RPMI8226 (cell line): ENCODE measurements at places on chromosomes 2 and 18.

DNA sequence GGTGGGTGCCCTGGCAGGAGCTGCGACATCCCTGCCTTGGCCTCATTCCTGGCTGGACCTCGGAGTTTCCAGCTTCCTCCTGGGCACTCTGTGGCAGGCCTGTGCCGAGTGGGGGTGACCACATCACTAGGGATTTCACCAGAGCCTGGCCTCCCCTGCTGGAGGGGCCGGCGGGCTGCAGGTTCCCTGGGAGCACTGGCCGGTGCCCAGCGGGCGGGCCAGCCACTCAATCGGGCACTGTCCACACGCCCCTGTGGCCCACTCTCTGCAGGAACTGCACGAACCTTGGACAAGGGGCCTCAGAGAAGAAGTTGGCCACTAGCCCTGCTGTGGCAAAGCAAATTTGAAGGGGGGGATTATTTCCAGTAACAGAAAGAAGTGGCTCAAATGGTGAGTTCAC lies 110.7 kb upstream of the APCDD1 start:
- no peak for DNase-seq

GRCh38 chr2:43611987-43612894 lies 16.4 kb upstream of the THADA start:
- peak; percentile 74 for DNase-seq

- DNase-seq, result no peak
These were observed 52.3 kb downstream of the IMPA2 start for GRCh38 chr18:12033643-12034025.

- DNase-seq, result no peak
These were observed 288 bp upstream of the RDH14 start for GRCh38 chr2:18560797-18561085.

DNA sequence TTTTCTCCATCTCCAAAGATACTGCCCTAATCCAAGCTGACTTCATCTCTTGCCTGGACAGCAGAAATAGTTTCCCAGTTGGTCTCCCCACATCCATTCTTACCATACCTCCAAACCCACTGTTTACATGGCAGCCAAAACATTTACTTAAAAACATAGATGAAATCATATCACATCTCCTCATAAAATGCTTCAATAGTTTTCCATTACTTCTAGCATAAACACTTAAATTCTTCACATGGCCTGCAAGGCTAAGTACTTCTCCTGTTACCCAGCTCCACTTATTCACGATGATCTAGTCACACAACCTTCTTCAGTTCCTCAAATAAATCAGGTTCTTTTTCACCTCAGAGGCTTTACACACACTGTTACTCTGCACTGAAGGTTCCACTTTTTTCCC lies 185.8 kb upstream of the ACVR2A start:
- DNase-seq, result no peak

DNA sequence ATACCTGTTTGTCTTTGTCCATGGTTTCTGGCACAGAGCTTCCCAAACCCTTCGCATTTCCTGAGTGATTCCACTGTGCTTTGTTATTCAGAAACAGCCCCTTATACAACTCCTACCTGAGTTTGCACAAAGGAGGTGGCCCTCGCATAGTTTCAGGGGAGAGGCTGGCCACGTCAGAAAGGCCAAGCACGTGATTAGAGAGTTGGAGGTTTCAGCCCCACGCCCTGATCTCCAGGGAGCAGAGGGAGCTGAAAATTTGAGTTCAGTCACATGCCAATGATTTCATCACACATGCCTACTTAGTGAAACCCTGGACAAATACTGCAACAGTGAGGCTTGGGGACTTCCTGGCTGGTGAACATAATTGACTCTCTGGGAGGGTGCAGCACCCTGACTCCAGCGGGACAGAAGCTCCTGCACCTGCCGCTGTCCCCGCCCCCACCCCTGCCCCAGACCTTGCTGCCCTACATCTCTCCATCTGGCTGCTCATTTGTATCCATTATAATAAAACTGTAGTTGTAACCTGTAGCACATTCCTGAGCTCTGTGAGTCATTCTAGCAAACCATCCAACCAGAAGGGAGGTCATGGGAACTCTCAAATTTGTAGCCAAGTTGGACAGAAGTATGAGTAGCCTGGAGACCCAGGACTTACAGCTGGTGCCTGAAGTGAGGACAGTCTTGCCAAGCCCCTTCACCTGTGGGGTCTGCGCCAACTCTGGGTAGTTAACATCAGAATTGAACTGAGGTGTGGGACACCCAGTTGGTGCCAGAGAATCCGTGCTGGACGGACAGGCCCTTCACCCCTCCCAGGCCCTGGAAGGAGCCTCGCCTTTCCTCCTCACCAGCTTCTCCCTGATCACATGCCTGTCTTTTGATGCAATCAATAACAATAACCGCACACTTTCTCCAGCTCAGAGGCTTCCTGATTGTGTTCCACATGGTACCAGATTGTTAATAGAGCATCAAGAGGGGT lies 224.3 kb downstream of the ANAPC1 start:
- DNase-seq, result peak; percentile 91

DNA sequence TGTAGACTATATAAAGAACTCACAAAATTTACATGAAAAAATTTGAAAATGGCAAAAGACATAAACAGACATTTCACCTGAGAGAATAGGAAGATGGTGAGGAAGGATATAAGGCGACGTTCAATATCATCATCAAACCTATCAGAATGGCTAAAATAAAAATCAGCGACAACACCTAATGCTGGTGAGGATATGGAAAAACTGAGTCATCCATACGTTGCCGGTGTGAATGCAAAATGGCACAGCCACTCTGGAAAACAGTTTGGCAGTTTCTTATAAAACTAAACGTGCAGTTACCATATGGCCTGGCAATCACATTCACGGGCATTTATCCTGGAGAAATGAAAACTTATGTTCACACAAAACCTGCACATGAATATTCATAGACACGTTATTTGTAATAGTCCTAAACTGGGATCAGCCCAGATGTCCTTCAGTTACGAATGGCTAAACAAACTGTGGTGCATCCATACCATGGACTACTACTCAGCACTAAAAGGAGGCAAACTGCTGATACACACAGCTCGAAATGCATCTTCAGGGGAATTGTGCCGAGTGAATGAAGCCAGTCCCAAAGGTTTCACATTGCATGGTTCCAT lies 63.1 kb upstream of the TXNDC2 start:
- DNase-seq, result no peak

DNA sequence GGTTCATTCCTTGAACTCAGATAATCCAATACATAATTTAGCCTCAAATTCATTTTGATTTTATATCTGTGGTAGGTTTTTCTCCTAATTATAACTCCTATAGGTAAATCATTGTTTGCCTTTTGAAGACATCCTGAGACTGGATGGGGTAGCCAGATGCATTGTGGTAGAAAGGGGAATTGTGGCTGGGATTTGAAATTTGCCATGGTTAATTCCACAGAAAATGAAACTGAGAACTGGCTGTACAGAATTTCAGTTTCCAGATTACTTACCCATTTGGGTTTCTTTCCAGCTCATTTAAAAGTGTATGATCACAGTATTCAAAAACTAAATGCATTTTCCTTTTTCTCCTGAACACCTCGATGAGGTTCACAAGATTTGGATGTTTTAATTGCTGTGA lies 18.2 kb downstream of the CDKL4 start:
- no peak for DNase-seq

- DNase-seq, result no peak
These were observed 54.5 kb downstream of the ROCK1 start for GRCh38 chr18:21057112-21057511.

DNA sequence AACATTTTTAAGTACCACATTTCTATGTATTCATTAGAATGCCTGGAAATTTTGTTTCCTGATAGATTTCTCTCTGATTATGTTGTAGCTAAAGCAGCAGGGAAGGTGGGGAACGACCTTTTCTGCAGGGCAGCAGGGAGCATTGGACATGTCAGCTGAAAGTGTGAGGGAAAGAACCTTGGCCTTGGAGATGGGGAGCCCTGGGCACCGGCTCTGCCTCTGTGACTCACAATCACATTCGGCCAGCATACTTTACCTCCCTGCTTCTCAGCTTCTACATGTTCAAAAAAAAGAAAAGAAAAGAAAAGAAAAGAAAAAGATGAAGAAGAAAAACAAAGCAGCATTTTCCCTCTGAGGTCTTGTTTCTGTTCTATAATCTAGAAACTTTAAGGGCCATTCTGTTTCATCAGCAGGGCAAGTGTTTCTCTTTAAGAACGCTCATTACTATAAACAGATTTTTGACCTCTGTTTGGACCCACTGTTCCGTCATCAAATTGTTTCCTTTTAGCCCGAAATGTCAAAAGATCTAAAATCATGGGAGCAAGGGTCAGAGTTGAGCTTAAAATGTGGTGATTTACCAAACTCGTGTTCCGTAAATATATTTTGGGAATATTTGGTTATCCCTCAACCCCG lies 27.9 kb downstream of the SETBP1 start:
- DNase-seq, result no peak

DNA sequence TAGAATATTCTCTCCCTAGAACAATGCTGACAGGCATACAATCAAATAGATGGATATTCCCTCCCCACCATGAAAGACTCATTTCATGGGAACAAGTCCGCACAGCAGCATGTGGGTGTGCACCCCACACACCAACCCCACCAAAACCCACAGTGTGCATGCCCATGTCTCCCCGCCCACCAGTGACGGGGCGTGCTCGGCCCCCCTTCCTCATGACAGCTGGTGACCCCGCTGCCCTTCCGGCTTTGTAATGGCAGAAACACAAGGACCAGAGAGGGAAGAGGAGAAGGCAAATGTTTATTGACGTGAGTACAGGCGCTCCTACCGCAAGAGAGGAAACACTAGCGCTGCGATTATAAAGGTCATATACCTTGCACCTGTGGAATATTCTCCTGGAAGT lies 30.8 kb upstream of the ODC1 start:
- no peak for DNase-seq

GRCh38 chr2:238043851-238044250 lies 16.9 kb upstream of the SCLY start:
- DNase-seq, result no peak

GRCh38 chr2:99242151-99242550 lies 13.3 kb downstream of the LYG2 start:
- no peak for DNase-seq

DNA sequence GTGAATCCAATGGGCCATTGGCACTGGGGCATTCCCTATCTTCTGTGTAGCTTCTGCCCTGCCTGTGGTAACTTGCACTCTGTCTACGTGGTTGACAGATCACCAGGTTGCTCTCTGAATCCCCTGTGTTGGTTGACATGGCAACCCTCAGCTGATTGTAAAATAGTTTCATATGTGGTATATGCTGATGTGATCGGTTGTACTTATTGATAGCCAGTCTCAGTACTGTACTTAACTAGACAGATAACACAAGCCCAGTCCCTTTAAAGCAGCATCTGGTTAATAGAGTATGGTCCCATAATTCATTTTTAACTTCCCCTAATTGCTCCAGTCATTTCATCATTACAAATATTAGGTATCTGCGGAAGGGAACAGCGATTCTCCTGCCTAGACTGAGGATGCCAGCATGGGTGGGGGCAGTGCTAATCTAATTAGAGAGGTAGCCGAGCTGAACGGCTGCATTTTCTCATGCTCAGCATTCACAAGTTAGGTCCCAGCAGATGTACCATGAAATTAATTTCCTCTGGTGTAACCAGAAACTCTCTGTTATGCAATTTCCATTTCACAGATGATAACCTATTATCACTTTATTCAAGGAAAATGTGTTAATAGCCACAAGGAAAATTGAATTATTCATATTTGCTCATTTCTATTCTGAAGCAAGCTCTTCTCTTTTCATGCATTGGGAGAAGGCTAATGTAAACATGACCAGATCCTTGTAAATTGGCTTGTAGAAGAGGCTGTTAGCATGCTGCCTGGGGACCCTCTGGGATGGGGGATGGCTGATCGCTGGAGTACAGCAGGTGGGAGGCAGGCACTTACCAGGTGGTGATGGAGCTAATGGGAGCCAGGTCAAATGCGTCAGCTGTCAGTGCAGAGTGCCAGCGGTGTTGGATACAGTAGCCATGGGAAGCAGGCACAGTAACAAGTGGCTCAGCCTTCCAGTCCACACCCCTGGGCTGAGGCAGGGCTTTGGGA lies 608.3 kb downstream of the GALR1 start:
- no peak for DNase-seq

DNA sequence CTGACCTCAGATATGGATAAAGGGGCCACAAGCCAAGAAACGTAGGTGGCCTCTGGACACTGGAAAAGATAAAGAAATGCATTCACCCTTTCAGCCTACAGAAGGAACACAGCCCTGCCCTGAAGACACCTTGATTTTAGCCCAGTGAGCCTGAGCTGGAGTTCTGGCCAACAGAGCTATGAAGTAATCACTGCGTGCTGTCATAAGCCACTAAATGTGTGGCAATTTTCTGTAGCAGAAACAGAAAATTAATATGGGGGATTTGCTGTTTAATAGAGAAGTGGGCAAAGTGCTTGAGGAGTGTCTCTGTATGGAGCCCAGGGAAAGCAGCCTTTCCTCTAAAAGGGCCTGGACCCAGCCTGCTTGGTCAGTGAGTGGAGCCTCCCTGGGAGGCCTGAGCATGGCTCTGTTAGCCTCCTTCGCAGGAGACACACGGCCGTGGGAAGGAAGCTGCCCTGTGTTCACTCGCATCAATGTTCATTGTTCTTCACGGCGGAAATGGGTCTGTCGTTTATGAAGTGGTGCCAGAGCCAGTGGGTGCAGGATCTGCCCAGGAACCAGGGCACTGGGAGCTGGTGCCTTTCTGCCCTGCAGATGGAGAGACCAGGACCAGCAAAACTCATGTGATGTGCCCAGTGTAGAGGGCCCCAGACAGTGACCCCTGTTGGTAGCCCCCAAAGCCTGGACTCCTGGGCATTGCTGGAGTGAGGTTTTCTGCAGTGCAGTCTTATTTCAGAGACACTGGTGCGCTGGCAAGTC lies 268.9 kb downstream of the NDUFA10 start:
- DNase-seq, result no peak

GRCh38 chr18:39938676-39939608 lies 2016.1 kb upstream of the PIK3C3 start:
- DNase-seq, result peak; percentile 91

DNA sequence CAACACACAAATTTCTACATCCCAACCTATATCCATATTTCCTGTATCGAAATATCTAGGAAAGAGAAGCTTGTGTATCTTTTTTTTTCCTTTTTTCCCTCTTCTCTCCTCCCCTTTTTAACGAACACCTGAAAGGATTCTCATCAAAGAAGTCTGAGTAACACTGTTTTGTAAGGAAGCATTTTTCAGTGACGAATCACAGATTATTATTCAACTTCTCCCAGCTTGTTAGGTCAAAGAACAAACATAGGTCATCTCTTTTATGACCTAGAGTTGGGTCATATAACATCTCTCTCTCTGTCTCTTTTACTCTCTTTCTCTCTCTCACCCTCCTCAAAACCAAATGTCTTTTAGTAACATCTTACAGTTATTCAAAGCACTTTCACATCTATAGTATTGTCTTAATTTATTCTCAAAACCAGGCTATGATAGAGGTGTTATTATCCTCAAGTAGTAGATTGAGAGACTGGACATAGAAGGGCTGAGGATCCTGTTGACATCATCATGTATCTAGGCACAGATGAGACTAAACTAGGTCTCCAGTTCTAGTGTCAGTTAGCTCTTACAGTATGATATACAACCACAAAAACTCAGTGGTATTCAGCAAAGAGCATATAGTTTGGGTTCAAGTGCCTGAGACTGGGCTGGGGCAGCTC lies 80.1 kb upstream of the SPOPL start:
- DNase-seq, result no peak

GRCh38 chr2:35463805-35464596 lies 891.6 kb upstream of the CRIM1 start:
- no peak for DNase-seq

- no peak for DNase-seq
These were observed 31.0 kb downstream of the GAD1 start for GRCh38 chr2:170847716-170848115.
